ENCODE measurements at places on chromosomes 12 and 14. TPM values are rescaled to one million over a fixed set of nuclear protein-coding genes. Genes with fewer than 3 reads are reported as not detected.

Gene NOC4L
- 48.3 TPM for total RNA-seq

Gene SLC17A8
- total RNA-seq = not detected

Gene NFATC4
- total RNA-seq = 11.5 TPM

Gene DPY19L2
- total RNA-seq = 0.98 TPM

Gene SVOP
- not detected for total RNA-seq

Gene TMPRSS12
- not detected for total RNA-seq

Data from PC-3 (cell line).